ENCODE measurements at places on chromosomes 7 and 10.

DNA sequence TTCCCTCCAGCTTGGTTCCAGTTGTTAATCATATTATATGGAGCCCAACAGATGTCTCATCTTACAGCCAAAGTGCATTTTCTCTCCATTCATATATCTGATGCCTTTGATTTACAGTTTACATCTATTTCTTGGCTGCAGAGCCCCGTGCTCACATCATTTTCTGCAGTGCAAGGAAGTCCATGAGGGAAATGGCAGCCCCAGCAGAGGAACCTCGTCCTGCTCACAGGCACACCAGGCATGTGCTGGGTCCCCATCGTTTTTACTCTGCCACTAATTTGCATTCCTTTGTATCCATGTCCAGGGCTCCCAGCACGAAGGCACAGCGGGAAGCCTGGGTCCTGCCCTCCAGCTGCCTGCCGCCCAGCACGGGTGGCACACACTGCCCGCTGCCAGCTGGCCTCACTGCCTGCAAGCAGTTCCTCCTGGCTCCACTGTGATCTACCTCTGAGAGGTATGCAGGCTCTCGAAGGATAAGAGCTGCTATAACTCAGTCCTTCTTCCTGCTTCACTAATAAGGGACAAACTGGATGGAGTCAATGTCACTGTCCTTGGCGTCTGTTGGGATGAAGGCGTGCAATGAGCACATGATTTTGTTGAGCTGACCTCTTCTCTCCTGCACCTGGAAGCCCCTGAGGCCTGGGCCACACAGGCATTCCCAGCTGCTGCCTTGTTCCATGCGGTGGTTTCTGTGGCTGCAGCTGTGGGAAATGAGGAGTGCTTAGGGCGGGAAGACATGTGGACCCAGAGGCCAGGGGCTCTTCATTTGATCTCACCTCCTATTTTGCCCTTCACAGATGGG is 583.6 kb upstream of the MGMT start:
- DNase-seq = no peak

DNA sequence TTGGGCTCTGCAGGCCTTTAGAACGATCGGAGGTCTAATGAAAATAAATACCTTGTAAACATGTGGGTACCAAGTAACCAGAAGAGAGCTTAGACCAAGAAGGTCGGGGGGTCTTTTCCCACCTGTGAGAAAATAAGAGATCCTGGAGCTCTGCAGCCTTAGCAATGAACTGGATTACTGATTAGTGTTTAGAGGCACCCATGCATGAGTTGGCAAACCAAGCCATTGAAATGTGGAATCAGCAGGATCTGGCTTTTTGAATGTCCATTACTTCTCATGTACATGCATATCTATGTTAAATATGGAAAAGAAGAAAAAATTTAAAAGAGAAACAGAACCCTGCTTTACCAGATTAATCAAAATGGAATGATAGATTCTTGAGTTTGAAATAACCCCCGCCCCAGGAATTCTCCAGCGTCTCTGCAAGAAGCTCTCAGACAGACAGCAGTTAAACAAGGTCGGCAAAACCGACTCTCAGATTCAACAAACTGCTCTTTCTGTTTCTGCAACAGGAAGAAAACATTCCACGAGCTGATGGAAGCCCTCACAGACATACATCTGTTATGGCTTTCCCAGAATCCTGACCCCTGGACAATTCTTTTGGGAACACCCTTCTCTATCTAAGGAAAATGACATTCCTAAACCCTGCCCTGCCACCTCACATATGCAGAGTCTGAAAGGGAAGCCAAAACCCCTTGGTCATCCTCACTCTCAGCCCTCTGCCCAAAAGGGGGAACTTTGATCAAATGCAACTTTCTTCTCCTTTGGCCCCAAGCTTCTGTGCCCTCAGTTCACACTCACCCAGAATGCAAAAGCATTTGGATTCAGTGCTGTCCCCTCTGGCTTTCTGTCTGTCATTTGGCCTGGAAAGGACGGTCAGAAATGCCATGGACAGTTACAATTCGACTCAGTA is 78.7 kb upstream of the EN2 start:
- no peak for DNase-seq

DNA sequence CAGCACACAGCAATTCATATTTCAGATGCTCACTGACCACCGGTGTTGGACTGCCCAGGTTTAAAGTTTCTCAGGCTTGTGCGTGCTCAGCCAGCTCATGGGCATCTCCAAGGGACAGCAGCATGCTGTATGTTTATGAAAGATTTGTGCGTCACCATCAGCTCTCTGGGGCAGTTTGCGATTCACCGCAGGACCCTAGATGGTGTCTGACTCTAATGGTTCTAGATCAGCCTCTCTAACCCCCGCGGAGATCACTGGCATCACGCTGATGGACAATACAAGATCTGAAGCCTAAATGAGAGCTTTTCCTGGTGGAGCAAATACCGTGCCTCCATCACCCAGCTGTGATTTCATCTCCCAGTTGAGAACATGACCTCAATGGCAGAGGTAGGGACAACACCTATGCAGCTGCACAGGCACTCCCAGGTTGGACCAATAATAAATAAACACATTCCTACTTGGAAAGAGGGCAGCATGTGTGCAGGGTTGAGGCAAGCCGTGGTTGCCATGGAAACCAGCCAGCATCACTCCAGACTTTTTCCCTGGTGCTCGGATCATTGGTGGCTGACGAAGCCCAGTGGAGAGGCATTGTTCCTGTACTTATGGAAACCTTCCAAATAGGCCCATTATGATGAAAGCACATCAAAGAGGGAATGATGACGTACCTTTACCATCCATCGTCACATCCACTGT is 253.6 kb downstream of the KCNMA1 start:
- DNase-seq = no peak

GRCh38 chr7:72343991-72344390 is 68.1 kb downstream of the CALN1 start:
- DNase-seq = no peak

GRCh38 chr7:118080947-118081346 is 103.0 kb upstream of the LSM8 start:
- DNase-seq = no peak
